ENCODE measurements at places on chromosomes 2 and 18.

- DNase-seq = no peak
These were observed 372.8 kb upstream of the SMIM21 start for GRCh38 chr18:75800331-75800648.

- no peak for DNase-seq
These were observed 434.3 kb downstream of the TXNL1 start for GRCh38 chr18:56204052-56204451.

- DNase-seq = no peak
These were observed 127.1 kb downstream of the AGPS start for GRCh38 chr2:177519534-177520115.

- DNase-seq = no peak
These were observed 87.3 kb downstream of the HNRNPLL start for GRCh38 chr2:38515155-38516074.

- no peak for DNase-seq
These were observed 206.6 kb upstream of the RBMS1 start for GRCh38 chr2:160700021-160700814.

- DNase-seq = no peak
These were observed 13.3 kb downstream of the CNOT11 start for GRCh38 chr2:101265893-101266499.

DNA sequence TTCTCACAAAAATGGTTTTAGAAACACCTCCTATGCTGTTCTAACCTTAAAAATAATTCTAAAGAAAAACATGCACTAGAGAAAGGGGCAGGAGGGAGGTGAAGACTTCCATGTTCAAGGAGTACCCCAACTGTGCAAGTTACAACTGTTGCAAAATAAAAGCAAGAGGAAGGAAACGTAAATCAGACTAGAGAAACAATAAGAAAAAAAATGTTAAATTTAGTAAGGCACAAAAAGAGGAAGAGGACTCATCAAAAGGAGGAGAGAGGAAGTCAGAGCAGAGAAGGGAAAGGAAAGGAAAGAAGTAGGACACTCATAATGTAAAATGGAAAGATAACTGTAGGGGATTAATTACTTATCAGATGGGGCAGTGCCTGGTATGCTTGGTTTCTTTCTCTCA, 34.1 kb downstream of the RAPH1 start:
- DNase-seq = no peak

DNA sequence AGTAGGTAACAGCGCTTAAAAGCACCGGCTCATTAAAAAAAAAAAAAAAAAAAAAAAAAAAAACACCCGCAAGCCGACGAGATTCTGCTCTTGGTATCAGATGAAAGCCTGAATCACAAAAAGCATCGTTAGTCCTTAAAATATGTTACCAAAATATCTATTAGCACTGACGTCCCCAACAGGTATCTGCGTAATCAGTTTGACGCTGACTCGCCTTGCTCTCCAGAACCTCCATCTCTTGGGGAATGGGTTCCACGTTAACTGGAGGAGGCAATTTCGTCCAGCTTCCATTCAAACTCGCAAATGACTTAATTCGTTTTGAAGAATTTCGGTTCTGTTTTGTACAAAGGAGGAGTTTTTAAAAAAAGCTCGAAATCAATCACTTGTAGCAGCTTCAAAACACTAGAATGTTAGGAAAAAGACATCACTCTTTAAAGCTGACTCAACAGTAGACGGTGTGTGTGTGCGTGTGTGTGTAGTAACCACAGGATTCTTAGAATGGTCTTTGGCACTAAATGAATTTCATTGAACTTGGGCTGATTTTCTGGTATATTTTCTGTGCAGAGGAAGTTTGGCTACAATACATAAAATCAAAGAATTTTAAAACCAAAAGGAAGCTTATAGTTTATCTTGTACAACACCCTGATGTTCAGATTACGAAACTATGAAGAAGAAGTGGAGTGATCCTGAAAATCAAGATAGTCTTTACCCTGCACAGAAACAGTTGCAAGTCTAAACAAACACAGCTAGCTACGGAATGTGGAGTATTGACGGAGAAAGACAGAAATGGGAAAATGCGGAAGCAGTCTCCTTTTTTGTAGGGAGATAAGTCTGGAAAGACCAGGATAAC, 1.1 kb upstream of the PGAP1 start:
- DNase-seq = no peak

DNA sequence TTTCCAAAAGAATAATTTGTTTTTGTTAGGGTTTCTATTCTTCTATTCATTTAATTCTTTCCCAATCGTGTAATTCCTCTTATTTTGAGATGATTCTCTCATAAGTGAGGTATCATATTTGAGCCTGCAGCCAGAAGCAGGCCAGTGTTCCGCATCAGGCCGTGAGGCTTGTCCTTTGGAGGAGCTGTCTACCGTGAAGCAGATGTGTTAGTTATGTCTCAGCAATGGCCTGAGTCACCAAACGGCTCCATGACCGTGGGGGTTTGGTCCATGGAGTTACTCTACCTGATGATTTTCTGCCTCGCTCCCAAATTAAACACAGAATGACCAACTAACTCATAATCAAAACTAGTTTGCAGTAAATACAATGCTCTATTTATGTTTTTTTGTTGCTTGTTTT, 64.2 kb upstream of the TMEM87B start:
- DNase-seq = no peak

GRCh38 chr2:127735537-127736399, 34.5 kb downstream of the SFT2D3 start:
- no peak for DNase-seq

GRCh38 chr2:230343747-230344146, 16.8 kb downstream of the SP140L start:
- DNase-seq = no peak

DNA sequence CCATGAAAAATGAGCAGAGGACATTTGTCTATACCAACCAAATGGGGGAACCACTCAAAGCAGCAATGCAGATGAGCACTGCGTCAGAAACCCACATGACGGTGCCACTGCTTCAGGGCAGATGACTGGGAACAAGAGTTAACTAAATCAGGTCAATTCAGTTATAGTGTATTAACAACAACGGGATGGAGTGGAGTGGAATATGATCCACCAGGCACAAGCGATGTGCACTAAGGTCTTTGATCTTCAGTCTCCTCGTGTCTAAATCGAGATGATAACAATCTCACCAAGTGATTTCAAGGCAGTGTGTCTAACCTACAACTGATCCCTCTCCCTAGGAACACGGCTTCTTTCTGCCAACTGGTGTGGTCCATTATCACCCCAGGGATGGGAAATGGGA, 269.0 kb downstream of the RAD51AP2 start:
- DNase-seq = no peak

DNA sequence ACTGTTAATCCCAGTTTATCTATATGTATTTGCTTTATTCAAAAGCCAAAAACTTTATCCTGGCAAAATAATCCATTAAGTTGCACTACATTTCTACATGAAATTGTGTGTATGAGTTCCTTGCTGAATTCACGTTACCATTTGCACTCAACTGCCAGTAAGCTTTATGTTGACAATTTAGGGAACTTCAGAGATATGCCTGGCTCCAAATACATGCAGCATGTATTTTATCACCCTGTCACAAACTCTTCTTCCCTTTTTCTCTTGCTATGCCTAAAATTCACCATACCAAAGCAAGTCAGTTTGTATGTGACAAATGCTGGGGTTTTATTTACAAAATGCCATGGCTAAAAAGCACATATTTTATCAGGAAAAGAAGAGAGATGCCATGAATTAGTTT, 157.6 kb upstream of the CDH2 start:
- DNase-seq = no peak

DNA sequence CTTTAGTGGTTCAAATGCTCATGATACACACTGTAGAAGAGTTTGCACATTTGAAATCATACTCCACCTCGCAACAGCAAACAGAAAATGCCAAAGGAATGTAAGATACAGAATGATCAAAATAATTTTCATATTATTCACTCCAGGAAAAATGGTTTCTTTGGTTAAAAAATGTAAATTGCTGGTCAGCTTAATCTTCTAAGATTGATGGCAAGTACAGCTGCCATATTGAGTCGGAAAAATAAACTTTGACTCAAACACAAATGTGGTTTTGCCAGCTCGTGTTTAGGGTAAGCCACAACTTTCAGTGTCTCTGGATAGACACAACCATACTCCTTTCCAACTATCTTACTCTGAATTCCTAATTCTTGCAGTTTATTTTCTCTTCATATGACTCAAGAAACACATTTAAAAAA, 154.9 kb upstream of the SMIM21 start:
- no peak for DNase-seq

Measured in NCI-H1048 (cell line).